Heart right ventricle (tissue), 16 donors: ENCODE measurements at places on chromosomes 12 and 14. TPM values are rescaled to one million over a fixed set of nuclear protein-coding genes. Genes with fewer than 3 reads are reported as not detected.

The KRT78 gene
- not detected for total RNA-seq

The MSI1 gene
- total RNA-seq, result 9.0 TPM

The RNFT2 gene
- total RNA-seq, result 2.0 TPM

The GPR68 gene
- 0.57 TPM for total RNA-seq

The PLCZ1 gene
- not detected for total RNA-seq

DNA sequence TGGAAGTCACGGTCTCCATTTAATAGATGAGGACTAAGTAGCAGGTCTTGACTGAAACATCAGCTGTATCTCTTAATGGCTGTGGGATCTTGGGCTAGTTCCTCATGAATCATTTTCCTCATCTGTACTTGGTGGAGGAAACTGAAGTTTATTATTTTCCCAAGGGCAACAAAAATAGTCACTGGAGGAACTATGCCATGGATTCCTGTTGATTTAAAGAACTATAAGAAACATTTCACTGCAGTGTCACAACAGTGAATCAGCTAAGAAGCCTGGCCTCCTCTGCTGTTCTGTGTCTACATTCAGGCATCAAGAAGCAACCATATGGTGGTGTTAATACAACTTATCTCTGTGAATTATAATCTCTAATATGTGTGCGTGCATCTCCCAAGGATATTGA lies 200.5 kb downstream of the STXBP6 start:
- no peak overlapping the region for H3K4me3 ChIP-seq
- H3K4me1 ChIP-seq, result no peaks in the 10 kb centered on the region
- H3K27ac ChIP-seq, result no peak overlapping the region

DNA sequence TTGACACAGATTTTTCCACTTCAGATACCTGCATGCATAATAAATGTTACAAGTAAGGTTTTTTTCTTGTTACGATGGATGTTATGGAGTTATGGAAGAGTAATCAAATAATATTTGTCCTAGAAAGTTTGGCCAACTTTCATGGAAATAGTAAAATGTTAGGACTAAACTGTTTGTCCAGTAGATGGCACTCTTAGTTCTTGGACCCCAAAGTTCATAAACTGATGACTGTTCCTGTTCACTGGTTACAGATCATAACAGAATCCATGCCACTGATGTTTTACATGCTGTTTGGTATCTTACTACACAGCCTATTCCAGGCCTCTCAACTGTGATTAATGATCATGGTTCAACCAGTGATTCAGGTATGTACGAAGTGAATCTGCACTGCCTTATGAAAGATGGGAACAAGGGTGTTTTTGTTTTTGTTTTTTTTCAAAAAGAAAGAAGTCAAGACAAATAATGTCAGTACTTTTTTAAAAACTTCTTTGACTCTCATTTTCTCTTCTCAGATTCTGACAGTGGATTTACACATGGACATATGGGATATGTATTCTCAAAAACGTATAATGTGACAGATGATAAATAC lies 48.8 kb upstream of the SLCO1C1 start:
- H3K4me1 ChIP-seq, result no peaks in the 10 kb centered on the region
- H3K27me3 ChIP-seq, result no peaks in the 10 kb centered on the region
- no peak for DNase-seq
- H3K36me3 ChIP-seq, result peaks cover 20% of the 10 kb centered on the region

- no peaks in the 10 kb centered on the region for H3K27me3 ChIP-seq
- H3K4me3 ChIP-seq, result no peak overlapping the region
- no peaks in the 10 kb centered on the region for H3K4me1 ChIP-seq
- no peak overlapping the region for H3K27ac ChIP-seq
- DNase-seq, result no peak
These were observed 77.5 kb upstream of the ABCD2 start for GRCh38 chr12:39697108-39697507.

DNA sequence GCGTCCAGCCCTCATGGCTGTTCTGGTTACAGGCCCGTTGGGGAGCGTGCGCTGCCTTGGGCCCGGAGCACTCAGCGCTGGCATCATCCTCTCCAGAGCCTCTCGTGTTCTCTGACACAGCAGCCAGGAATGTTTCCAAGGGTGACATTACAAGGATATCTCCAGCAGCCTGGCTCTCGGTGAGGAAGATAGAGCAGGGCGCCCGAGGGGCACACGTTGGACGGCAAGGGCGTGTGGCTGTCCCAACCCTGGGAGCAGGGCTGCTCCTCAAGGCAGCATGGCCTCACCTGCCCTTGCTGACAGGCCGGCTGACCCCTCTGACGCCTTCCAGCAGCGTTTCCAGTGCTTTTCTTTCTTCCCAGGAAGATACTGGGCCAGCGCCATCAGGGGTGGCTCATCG lies 14.4 kb downstream of the LRCOL1 start:
- H3K36me3 ChIP-seq, result no peaks in the 10 kb centered on the region
- H3K27ac ChIP-seq, result no peak overlapping the region
- H3K4me1 ChIP-seq, result peaks cover 4% of the 10 kb centered on the region
- DNase-seq, result no peak
- H3K4me3 ChIP-seq, result no peak overlapping the region
- H3K27me3 ChIP-seq, result no peaks in the 10 kb centered on the region

DNA sequence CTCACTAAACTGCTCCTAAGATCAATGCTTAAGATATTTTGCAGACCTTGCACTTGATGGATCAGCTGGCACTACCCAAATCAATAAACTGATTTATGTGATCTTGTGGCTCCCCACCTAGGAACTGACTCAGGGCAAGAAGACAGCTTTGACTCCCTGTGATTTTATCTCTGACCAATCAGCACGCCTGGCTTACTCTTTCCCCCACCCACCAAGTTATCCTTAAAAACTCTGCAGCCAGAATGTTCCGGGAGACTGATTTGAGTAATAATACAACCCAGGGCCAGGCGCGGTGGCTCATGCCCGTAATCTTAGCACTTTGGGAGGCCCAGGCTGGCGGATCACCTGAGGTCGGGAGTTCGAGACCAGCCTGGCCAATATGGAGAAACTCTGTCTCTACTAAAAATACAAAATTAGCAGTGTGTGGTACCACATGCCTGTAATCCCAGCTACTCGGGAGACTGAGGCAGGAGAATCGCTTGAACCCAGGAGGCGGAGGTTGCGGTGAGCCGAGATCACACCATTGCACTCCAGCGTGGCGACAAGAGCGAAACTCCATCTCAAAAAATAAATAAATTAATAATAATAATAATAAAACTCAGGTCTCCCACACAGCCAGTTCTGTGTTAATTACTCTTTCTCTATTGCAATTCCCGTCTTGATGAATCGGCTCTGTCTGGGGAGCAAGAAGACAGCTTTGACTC lies 12.0 kb downstream of the MORN3 start:
- H3K4me1 ChIP-seq, result no peaks in the 10 kb centered on the region
- DNase-seq, result no peak
- H3K4me3 ChIP-seq, result no peak overlapping the region
- no peaks in the 10 kb centered on the region for H3K27me3 ChIP-seq
- H3K27ac ChIP-seq, result no peak overlapping the region

- H3K27me3 ChIP-seq, result peaks cover 17% of the 10 kb centered on the region
- peaks cover under 1% of the 10 kb centered on the region for H3K4me1 ChIP-seq
- no peak overlapping the region for H3K27ac ChIP-seq
- H3K36me3 ChIP-seq, result no peaks in the 10 kb centered on the region
These were observed 2.1 kb downstream of the PLD4 start for GRCh38 chr14:104926619-104927431.

DNA sequence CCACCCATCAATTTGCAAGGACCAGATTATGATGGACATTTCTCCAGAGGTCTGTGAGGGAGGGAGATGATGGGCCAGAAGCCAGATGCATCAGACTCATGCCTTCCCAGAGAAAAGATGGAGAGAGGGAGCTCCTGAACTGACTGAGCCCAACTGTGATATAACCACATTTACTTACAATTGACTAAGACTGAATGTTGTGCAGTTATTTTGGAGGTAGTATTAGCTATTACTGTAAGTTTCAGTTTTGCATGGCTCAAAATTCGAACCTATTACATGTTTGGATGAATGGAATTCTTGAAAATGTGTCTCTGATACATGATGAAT lies 211.1 kb upstream of the SFSWAP start:
- H3K4me3 ChIP-seq, result no peak overlapping the region
- H3K27ac ChIP-seq, result no peak overlapping the region
- no peak for DNase-seq
- H3K4me1 ChIP-seq, result no peaks in the 10 kb centered on the region
- no peaks in the 10 kb centered on the region for H3K36me3 ChIP-seq

DNA sequence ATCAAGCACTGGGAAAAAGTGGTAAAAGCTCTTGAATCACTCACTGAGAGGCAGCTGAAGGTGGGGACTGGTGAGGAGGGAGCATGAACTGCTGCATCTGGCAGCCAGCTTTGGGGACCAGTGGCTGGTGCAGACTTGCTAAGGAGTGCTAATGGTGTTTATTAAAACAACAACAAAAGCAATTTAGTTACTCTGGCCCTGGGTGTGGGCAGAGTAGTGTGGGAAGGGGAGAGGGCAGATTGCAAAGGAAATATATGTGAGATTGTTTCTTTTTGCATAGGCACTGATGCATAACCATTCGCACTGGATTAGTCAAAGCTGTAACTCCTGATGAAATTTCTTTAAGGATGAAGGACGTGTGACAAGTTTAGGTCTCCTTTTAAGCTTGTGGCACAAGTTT lies 8.1 kb downstream of the TXNRD1 start:
- no peak overlapping the region for H3K4me3 ChIP-seq
- DNase-seq, result no peak
- H3K36me3 ChIP-seq, result no peaks in the 10 kb centered on the region
- no peak overlapping the region for H3K27ac ChIP-seq
- peaks cover 10% of the 10 kb centered on the region for H3K4me1 ChIP-seq
- H3K27me3 ChIP-seq, result no peaks in the 10 kb centered on the region

GRCh38 chr12:11059784-11060183 lies 2.3 kb downstream of the TAS2R46 start:
- H3K27me3 ChIP-seq, result no peaks in the 10 kb centered on the region
- no peak overlapping the region for H3K4me3 ChIP-seq
- no peaks in the 10 kb centered on the region for H3K36me3 ChIP-seq
- no peak for DNase-seq
- no peak overlapping the region for H3K27ac ChIP-seq

- no peak overlapping the region for H3K27ac ChIP-seq
- no peaks in the 10 kb centered on the region for H3K4me1 ChIP-seq
- no peaks in the 10 kb centered on the region for H3K36me3 ChIP-seq
These were observed 340.9 kb downstream of the AACS start for GRCh38 chr12:125406131-125406530.

GRCh38 chr12:53820514-53821306 lies 68.9 kb upstream of the CISTR start:
- H3K27ac ChIP-seq, result no peak overlapping the region
- no peaks in the 10 kb centered on the region for H3K36me3 ChIP-seq
- H3K4me3 ChIP-seq, result no peak overlapping the region
- no peaks in the 10 kb centered on the region for H3K4me1 ChIP-seq

DNA sequence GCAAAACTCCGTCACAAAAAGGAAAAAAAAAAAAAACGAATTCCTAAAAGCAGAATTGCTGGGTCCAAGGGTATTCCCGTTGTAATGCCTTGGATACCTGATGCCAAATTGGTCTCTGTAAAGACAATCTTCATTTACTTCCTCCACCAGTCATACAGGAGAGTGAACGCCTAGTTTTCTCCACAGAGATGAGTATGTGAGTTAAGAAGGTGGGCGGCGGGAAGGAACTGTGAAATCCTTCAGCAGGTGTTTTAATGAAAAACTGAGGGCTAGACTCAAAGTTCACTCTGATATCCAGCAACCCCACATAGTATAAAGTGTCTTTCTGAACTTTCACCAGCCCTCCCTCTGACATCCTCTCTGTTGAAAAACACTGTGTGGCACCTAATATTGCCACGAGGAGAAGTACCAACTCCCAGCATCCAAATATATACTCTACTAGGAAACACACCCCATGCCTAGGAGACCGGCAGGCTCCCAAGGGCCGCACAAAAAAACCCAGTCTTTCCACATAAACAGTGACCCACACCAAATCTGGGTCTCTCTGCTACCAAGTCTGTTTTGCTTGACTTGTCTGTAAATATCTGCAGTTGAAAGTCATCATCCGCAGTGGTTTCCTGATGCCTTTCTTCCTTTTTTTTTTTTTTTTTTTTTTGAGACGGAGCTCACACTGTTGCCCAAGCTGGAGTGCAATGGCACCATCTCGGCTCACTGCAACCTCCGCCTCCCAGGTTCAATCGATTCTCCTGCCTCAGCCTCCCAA lies 30.3 kb upstream of the FOXN3 start:
- no peak overlapping the region for H3K4me3 ChIP-seq
- H3K36me3 ChIP-seq, result no peaks in the 10 kb centered on the region
- no peaks in the 10 kb centered on the region for H3K27me3 ChIP-seq
- no peak for DNase-seq

DNA sequence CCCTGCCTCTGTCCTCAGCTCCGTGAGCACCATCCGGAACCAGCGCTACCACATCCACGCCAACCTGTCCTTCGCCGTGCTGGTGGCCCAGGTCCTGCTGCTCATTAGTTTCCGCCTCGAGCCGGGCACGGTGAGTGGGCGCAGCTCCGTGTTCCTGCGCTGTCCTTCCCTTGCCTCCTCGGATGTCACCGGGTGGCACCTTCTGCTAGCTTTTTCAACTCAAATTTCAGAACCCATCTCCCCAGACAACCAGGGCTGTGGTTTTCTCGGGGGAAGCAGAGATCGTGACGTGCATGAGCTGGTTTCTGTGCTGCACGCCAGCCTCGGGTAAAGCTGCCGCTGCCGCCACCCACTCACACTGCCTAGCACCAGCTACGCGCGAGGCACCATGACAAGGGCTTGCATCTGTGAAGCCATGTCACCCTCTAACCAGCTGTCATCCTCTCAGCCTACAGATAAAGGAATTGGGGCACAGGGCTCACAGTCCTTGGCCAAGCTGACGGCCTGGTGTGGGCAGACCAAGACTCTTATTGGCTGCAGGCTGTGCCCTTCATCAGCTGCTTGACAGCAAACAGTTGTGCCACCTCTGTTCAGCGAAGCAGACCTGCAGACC lies 152.1 kb downstream of the ADGRD1 start:
- H3K27me3 ChIP-seq, result no peaks in the 10 kb centered on the region
- no peak overlapping the region for H3K27ac ChIP-seq
- no peaks in the 10 kb centered on the region for H3K4me1 ChIP-seq
- no peaks in the 10 kb centered on the region for H3K36me3 ChIP-seq

- H3K36me3 ChIP-seq, result no peaks in the 10 kb centered on the region
- no peak for DNase-seq
- peaks cover 20% of the 10 kb centered on the region for H3K4me1 ChIP-seq
- H3K27ac ChIP-seq, result peak overlapping the region; percentile 15
- no peaks in the 10 kb centered on the region for H3K27me3 ChIP-seq
These were observed 7.6 kb downstream of the TECPR2 start for GRCh38 chr14:102370305-102370809.

DNA sequence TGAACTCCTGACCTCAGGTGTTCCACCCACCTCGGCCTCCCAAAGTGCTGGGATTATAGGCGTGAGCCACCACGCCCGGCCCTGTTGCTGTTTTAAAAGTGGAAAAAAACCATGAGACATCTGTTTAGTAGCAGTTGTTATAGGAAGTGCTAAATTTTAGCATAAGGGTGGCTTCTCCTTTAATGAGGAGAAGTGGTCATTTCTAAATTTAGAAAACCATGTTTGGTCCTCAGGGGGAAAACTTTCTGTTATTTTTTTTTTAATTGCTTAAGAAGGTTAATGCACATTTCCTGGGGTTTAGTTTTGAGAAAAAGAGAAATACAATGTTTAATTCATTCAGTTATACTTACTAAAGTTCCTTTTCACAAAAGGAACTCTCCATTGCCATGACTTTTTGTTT lies 102.1 kb downstream of the MYRFL start:
- no peaks in the 10 kb centered on the region for H3K36me3 ChIP-seq
- H3K4me1 ChIP-seq, result no peaks in the 10 kb centered on the region
- no peaks in the 10 kb centered on the region for H3K27me3 ChIP-seq

- peak overlapping the region; percentile 88 for H3K4me3 ChIP-seq
- DNase-seq, result peak; percentile 34
- H3K4me1 ChIP-seq, result peaks cover 71% of the 10 kb centered on the region
- H3K27me3 ChIP-seq, result no peaks in the 10 kb centered on the region
These were observed 1.7 kb downstream of the AJUBA start for GRCh38 chr14:22980672-22981089.

GRCh38 chr12:106049546-106049945 lies 89.2 kb downstream of the NUAK1 start:
- H3K27me3 ChIP-seq, result no peaks in the 10 kb centered on the region
- H3K4me3 ChIP-seq, result no peak overlapping the region
- DNase-seq, result no peak
- no peaks in the 10 kb centered on the region for H3K36me3 ChIP-seq
- no peak overlapping the region for H3K27ac ChIP-seq
